Activated CD4-positive, alpha-beta T cell treated with anti-CD3 and anti-CD28 coated beads, Interleukin-2, amount 50 U/mL, for 24 hours (primary cell): ENCODE measurements at places on chromosomes 1 and 21.

GRCh38 chr1:228275179-228275429 lies 67.3 kb downstream of the OBSCN start:
- no peak for DNase-seq

GRCh38 chr1:27154469-27154990 lies 395 bp downstream of the SLC9A1 start:
- DNase-seq, result no peak

DNA sequence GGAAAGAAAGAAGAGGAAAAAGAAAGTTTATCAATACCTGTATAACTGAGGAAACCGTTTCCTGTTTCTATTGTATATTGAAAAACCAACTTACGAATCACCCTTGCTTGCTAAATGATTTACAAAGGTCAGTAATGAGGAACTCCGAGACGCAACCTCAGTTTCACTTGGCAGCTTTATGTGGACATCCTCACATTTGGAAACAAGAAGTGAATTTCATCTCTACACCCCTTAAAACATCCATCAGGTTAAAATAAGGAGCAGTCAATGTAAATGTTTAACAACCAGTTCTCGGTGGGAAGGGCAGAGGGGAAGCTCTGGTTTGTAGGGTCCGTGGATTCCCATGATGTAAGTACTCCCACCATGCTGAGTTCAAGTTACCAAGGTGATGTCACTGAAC lies 481.7 kb upstream of the RUNX1 start:
- no peak for DNase-seq

GRCh38 chr1:240888039-240888786 lies 276.3 kb upstream of the GREM2 start:
- no peak for DNase-seq

GRCh38 chr1:213256438-213257087 lies 205.5 kb downstream of the RPS6KC1 start:
- DNase-seq, result no peak

- DNase-seq, result no peak
Observed at GRCh38 chr21:35204850-35205541, 155.9 kb upstream of the RUNX1 start.

DNA sequence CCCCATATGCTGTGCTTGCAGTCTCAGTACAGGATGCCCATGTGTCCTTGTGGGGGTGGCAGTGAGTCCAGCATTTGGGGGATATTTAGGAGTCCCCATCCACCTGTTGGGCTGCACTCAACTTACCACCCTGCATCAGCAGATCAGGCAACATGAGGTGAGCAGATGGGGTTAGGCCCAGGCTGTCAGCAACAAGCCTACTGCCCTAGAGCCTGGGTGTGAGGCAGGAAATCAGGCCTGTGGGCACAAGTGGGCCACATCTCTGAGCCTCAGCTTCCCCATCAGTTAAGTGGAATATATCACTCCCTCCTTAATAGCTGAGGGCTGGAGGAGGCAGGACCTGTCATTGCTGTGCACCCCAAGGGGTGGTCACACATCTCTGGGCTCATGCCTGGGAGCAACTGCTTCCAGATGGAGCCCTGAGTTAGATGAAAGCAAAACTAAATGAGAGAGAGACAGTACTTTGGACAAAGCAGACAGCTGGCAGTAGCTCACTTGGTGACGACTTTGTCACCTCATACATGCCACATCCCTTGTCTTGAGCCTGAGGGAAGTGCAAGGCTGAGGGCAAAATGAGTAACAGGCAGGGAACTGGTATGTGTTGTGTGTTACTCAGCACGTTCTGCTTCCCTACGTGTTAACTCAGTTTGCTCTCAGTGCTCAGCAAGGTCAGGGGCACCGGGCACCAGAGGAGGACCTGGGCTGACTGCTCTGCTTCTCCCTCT lies 48.4 kb downstream of the TRIM11 start:
- DNase-seq, result no peak
